ENCODE measurements at places on chromosomes 16 and 17. TPM values are rescaled to one million over a fixed set of nuclear protein-coding genes. Genes with fewer than 3 reads are reported as not detected.

DNA sequence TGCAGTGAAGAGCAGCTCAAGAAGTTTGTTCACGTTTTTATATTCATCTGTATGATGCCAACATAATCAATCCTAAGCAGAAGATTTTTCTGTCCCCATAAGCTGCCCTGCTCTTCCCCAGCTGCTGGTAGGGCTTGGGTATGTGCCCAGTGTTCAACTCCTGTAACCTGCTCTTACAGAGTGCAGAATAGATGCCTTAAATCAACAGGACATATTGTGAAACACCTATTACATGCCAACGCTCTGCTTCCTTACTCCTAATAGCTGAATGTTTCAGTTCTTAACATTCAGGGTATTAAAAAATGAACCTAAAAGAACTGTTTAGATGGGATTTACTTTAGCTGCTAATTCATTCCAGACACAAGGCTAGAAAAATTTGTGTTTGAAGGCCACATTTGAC, 190.9 kb downstream of the HS3ST3A1 start:
- peaks cover 2% of the 10 kb centered on the region for H3K27me3 ChIP-seq
- H3K4me3 ChIP-seq, result no peak overlapping the region
- DNase-seq, result no peak
- no peaks in the 10 kb centered on the region for H3K36me3 ChIP-seq
- no peaks in the 10 kb centered on the region for H3K4me1 ChIP-seq

DNA sequence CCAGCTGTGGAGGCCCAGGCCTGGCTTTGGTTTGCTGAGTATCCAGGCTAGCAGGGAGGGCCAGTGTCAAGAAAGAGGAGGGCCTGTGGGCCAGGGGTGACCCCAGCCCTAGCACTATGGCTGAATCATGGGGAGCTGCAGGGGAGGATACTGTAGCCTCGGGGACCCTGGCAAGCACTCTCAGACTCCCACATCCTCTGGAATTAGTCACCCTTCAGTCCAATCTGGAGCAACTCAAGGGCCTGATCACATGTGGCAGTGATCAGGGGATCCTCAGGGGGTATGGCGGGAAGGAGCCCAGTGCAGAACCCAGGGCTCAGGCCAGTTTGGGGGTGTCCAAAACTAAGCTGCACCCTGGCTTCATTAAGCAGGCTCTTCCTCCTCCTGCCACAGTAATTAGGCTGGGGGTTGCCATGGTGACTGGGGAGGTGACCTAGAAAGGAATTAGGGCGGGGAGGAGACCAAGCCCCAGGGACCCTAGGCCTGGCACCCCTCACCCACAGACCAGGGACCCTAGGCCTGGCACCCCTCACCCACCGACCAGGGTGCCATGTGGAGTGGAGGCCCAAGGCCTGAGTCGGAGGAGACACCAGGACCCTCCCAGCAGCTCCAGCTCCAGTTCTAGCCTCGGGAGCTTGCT, 5.8 kb downstream of the NLGN2 start:
- no peaks in the 10 kb centered on the region for H3K27me3 ChIP-seq
- DNase-seq, result no peak
- H3K27ac ChIP-seq, result no peak overlapping the region
- peaks cover 7% of the 10 kb centered on the region for H3K4me1 ChIP-seq

DNA sequence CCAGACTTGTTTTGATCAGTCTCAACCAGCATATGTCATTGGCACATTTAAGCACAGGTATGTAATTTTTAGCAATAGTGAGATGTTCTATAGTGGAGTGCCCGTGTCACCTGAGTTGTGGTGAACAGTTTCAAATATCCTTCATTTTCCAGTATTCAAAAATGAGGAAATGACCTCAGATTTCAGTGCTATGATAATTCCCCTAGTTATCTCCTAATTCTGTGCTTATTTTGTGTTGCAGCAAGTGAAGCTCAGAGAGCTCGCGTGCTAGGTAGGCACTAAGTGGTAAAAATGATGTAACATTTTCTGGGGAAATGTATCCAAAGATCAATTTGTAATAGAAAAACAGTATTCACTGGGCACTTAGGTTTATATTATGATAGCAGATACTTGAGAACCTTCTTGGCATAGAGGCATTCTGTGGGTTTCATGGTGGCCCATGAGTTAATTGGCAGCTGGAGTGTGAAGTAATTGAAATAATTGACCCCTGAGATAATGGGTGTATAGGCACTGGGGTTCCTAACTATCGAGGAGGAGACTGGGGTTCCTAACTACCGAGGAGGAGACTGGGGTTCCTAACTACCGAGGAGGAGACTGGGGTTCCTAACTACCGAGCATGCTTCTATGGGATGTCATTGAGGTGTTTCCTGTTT, 159.1 kb downstream of the PRKCA start:
- H3K27me3 ChIP-seq, result no peaks in the 10 kb centered on the region
- no peak overlapping the region for H3K27ac ChIP-seq
- H3K36me3 ChIP-seq, result no peaks in the 10 kb centered on the region
- peaks cover 13% of the 10 kb centered on the region for H3K4me1 ChIP-seq

DNA sequence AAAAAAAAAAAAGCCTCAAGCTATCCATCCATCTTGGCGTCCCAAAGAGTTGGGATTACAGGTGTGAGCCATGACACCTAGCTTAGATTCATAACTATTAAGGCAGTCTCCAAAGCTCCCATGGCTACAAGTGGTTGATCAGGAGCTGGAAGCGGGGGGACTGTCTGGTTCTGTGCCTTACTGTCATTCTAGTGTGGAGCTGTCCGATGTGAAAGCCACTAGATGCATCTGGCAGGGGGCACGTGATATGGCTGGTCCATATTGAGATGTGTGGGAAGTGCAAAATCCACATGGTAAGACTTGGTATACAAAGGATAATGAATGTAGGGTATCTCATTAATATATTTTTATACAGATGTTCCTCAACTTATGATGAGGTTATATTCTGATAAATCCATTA, 38.7 kb downstream of the KPNA2 start:
- no peak overlapping the region for H3K27ac ChIP-seq
- no peaks in the 10 kb centered on the region for H3K36me3 ChIP-seq
- DNase-seq, result no peak
- no peak overlapping the region for H3K4me3 ChIP-seq

GRCh38 chr17:9451934-9452333, 123.7 kb downstream of the STX8 start:
- no peak for DNase-seq
- H3K4me1 ChIP-seq, result no peaks in the 10 kb centered on the region
- H3K27ac ChIP-seq, result no peak overlapping the region
- H3K4me3 ChIP-seq, result no peak overlapping the region

DNA sequence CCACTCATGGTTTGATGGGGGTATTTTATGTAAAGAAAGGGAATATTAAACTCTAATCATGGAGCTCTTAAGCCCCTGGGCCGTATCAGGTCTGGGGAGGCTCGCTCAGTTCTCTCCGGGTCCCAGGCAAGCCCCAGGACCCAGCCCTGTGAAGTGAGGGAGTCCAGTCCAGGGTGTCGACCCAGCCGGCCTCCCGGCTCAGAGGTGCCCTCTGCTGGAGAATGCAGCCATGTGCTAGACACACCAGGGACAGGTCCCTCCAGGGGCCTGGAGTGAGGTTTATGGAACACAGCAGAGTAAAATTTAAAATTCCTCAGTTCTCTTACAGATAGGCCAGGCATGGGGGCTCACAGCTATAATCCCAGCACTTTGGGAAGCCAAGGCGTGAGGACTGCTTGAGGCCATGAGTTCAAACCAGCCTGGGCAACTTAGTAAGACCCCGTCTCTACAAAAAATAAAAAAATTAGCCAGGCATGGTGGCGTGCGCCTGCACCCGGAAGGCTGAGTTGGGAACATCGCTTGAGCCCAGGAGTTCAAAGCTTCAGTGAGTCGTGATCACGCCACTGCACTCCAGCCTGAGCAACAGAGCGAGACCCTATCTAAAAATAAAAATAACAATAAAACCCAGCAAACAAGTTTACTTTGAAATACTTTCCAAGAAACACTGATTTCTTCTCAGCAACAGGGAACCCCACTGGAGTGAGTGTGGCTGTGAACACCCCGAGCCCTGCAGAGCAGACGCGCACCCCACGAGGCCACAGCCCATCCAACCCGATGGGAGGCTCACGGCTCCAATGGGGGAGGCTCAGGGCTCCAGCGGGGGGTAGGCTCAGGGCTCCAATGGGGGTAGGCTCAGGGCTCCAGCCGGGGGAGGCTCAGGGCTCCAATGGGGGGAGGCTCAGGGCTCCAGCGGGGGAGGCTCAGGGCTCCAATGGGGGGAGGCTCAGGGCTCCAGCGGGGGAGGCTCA, 72.2 kb downstream of the ZNF778 start:
- peaks cover 21% of the 10 kb centered on the region for H3K4me1 ChIP-seq
- H3K27ac ChIP-seq, result no peak overlapping the region

- DNase-seq, result no peak
- no peak overlapping the region for H3K27ac ChIP-seq
- peaks cover 11% of the 10 kb centered on the region for H3K36me3 ChIP-seq
- H3K4me3 ChIP-seq, result no peak overlapping the region
- no peaks in the 10 kb centered on the region for H3K4me1 ChIP-seq
Measured at GRCh38 chr16:17160920-17161431, 309.8 kb downstream of the XYLT1 start.

GRCh38 chr17:57485916-57486881, 229.9 kb downstream of the MSI2 start:
- H3K27me3 ChIP-seq, result no peaks in the 10 kb centered on the region
- no peaks in the 10 kb centered on the region for H3K36me3 ChIP-seq
- H3K4me3 ChIP-seq, result no peak overlapping the region
- peaks cover 25% of the 10 kb centered on the region for H3K4me1 ChIP-seq
- H3K27ac ChIP-seq, result no peak overlapping the region

- no peak overlapping the region for H3K27ac ChIP-seq
- no peaks in the 10 kb centered on the region for H3K4me1 ChIP-seq
- DNase-seq, result no peak
- H3K4me3 ChIP-seq, result no peak overlapping the region
- H3K27me3 ChIP-seq, result no peaks in the 10 kb centered on the region
- peaks cover 14% of the 10 kb centered on the region for H3K36me3 ChIP-seq
Measured at GRCh38 chr16:12406158-12406557, 397.5 kb downstream of the CPPED1 start.

Gene SP6
- total RNA-seq, result 0.17 TPM

Gene ARL17B
- total RNA-seq, result 23.9 TPM

Gene NACA2
- total RNA-seq, result not detected

Measured in CD4-positive, alpha-beta T cell (primary cell).